ENCODE measurements at places on chromosomes 3 and 15.

DNA sequence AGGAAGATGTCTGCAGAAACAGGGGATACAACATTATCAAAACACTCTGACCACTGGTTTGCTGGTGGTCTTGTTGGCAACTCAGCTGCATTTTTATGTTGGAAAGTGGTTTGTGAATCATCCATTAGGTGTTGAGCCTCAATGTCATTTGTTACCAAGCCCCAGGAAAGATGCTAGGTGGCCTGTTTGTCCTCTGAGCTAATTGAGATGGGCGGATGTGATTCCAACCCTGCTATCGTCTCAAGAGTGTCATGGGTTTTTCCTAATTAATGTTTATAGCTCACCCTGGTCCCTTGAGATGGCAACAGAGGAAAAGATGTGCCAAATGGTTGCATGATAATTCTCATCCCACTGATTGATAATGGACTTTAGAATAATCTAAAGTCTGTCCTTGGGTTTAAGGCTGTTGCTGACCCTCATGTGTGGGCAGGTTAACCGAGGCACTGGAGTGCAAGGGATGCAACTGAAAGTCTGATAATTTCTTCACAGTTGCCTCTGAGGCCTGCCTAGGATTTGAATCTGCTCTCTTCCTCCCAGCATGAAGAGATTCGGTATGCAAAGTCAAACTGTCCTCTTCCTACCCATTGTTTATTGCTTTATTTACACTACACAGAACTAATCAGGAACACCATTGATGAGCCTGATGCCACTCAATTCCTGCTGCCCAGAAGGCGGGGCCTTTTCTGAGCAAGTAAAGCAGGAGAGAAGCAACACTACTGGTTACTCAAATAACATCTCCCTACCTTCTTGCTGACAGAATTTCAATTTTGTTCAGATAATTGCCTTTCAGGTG lies 166.2 kb upstream of the TBC1D5 start:
- no peak for DNase-seq

DNA sequence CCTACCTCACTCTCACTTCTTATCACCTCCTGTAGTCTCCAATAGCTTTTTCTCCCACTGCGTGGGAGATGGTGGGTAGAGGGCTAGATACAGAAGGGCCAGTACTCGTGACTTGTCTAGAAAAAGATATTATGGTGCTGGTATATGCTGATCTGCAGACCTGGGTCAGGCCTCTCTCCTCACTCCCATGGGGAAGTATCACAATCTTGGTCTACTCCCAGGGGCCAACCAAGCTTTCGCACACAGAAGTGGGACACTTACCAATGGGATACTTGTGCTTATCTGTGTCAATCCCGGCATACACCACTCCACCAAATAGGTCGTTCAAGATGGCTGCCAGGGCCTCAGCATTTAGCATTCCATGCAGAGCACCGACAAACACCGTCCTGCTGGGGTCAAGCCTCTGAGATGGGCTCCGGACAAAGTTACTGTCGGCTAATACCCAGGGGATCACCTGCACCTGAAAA lies 9.0 kb upstream of the RPS17 start:
- DNase-seq: no peak

DNA sequence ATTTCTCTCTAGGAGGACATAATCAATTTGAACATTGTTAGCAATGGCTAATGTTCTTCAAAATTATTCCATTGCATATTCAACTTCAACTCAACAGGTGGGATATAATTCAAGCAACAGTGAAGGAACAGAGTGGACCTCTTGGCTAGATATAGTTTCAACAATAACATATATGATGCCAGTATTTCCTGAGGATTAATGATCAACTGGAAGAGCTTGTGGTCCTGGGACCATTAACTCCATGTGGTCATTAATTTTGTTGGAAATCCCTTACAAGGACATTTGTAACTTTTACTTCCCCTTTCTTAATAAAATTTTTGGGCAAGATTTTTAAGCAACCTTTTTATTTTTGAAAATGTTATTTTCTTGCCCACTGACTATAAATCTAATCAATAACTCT lies 54.3 kb upstream of the ROBO2 start:
- DNase-seq: no peak

- no peak for DNase-seq
Observed at GRCh38 chr3:42403737-42404136, 6.7 kb downstream of the LYZL4 start.

DNA sequence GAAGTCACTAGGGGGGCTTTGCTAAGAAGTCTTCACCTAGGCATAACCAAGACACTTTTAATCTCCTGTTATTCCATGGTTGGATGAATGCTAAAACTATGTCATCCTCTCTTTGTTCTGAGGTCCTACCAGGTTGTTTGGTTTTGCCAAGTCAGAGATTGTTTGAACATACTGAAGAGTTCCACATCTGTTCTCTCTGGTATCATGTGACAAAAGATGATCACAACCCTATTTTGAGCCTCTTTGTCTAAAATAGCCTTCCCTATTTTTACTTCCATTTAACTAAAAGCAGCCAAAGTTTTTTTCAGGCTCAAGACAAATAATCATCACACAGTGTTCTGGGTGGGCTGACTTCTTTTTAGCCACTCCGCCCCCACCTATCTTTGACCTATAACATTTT lies 218.4 kb upstream of the LMCD1 start:
- DNase-seq: no peak

DNA sequence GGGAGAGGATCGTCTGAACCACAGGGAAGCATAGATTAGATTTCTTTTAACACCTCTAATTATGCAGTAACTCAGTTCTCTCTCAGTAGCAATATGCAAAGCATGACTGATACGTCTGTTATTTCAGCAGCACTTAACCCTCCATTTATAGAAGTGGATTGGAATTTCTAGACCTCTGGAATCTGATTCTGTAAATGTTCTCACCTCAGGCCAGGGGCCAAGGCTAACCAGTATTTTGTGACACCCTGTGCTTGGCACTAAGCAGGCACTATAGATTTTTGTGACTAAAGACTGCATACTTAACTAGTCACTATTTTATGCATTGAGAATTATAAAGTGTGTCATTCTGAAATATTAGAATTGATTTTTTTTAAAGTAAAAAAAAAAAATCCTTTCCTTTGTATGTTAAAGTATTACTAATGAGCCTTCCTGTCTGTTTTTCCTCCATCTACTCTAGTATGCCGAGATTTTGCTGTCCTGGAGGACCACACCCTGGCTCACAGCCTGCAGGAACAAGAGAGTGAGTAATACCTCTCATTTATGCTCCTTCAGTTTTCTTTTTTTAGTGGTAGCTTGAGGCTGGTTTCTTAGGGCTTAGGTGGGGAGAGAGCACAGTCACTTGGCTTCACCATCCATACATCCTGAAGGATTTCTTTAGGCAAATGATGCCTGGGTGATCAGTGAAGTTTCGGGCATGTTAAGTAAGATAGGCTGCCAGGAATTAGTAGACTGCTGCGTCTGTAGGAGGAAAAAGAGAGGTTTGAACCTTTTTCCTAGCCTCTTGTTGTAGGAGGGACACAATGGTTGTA lies 26.5 kb upstream of the UTS2B start:
- no peak for DNase-seq

- no peak for DNase-seq
Observed at GRCh38 chr3:16013568-16013967, 160.9 kb upstream of the GALNT15 start.

GRCh38 chr3:49886922-49887265 lies 16.8 kb downstream of the MST1R start:
- no peak for DNase-seq

GRCh38 chr15:28260722-28261121 lies 61.3 kb downstream of the HERC2 start:
- no peak for DNase-seq

- DNase-seq: no peak
Observed at GRCh38 chr15:100722551-100723314, 120.3 kb downstream of the ASB7 start.

DNA sequence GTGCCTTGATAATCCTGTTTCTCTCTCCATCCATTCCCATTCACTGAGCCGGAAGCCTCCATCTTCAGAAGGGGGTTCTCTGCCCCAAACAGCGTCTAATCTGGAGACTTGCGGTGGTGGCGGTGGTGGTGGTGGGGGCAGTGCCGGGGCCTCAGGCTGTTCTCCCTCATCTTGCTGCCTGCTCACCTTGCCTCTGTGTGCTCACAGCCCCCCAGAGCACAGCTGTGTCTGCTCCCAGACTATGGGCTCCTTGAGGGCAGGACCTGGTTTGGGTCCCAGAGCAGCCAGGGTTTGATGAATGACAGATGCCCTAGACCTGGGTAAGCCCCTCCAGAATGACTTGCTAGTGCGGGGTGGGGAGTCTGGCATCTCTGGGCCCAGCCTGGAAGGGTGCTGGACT lies 430 bp upstream of the PSTPIP1 start:
- DNase-seq: no peak

- DNase-seq: no peak
Observed at GRCh38 chr15:78350058-78350457, 9.9 kb downstream of the CRABP1 start.

GRCh38 chr3:63067999-63068645 lies 192.9 kb upstream of the CADPS start:
- no peak for DNase-seq

DNA sequence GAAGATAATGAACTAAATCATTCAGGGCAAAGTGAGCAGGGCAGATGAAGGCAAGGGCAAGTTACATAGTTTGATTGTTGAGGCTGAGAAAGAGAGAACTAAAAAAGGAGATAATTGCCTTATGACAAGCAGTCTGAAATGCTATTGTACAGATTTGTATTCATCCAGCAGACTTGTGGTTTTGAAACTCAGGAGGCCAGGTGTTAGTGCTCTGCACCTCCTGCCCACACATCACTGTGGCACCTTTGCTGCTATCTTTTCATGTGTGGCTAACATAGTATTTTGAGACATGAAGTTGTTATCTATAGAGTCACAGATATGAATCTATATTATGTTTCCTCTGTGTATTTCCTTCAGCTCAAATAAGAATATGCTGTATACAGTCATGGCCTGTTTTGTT lies 24.3 kb upstream of the SUCLG2 start:
- DNase-seq: no peak

DNA sequence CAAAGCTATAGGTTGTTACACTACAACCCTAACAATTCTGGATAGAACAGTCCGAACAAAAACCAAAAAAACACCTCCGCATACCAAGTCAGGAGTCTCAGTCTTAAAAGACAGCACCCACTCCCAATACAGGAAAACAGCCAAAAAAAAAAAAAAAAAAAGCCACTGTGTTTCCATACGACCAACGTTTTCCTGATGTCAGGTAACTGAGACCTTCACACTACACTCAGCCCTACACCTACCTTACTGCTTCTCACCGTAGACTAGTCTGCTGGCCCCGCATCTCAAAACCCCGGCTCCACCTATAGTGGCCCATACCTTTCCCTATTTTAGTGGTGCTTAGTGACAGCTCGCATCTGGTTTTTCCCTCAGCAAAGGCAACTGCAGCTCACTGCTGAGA lies 339.5 kb upstream of the ADAMTS9 start:
- DNase-seq: no peak

- DNase-seq: no peak
Observed at GRCh38 chr3:138945709-138946662, 951 bp downstream of the FOXL2 start.

- DNase-seq: no peak
Observed at GRCh38 chr3:64913515-64913914, 225.7 kb upstream of the ADAMTS9 start.

- DNase-seq: no peak
Observed at GRCh38 chr15:37246856-37247255, 146.5 kb upstream of the MEIS2 start.

DNA sequence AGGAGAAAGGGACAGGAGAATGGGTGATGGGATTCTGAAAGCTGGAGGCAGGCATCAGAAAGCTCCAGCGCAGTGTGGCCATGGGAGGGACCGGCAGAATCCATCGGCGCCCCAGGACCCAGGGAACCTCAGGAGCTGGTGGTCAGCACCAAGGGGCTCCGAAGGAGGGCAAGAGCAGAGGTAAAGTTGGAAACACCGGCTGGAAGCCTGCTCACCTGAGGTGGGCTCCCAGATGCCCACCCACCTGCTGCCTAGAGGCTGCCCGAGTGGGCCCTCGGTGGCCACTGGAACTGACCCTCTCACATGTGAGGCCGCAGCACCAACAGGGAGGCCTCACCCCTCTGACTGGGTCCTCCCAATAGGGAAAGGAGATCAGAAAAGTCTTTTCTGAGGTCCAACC lies 10.3 kb upstream of the ZXDC start:
- no peak for DNase-seq

GRCh38 chr3:133264920-133265319 lies 134.9 kb upstream of the BFSP2 start:
- no peak for DNase-seq

GRCh38 chr3:155426524-155427230 lies 133.2 kb upstream of the STRIT1 start:
- no peak for DNase-seq

DNA sequence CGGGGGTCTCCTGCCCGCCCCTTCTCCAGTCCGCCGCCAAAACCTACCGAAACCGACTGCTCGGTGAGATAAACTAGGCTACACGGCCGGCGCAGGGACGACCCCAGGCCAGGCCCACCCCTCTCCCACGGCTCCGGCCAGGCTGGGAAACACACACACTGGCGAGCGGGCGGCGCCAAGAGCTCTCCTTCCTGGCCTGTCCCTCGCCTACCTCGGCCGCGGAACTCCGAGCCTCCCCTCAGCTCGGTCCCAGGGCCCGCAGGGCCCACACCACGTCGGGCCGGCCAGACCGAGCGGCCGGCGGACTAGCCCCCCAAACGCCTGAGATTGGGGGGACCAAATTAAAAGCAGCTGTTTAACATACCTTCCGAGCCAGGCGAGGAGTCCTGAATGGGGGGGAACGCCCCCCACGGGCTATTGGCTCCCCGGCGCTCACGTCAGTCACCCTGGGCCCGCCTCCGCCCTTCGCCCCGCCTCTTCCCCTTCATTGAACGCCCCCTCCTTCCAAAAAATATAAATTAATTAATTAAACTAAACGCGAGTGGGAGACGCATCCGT lies 4.0 kb upstream of the SIN3A start:
- peak; percentile 81 for DNase-seq

DNA sequence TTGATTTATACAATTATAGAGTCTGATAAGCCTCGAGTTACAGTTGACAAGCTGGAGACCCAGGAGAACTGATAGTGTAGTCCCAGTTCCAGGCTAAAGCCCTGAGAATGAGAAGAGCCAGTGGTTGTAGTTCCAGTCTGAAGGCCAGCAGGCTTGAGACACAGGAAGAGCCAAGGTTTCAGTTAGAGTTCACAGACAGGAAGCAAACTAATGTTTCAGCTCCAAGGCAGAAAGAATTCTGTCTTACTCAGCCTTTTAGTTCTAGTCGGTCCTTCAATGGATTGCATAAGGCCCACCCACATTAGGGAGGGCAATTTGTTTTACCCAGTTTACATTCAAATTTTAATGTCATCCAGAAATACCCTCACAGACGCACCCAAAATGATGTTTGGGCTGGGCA lies 102.7 kb downstream of the CDIN1 start:
- DNase-seq: no peak

- no peak for DNase-seq
Observed at GRCh38 chr15:95872366-95872771, 458.1 kb upstream of the NR2F2 start.

GRCh38 chr3:65318231-65318630 lies 630.4 kb upstream of the ADAMTS9 start:
- no peak for DNase-seq

- DNase-seq: no peak
Observed at GRCh38 chr3:121574449-121574848, 6.7 kb downstream of the ARGFX start.

All from T follicular helper cell (primary cell).